NCI-H2029 treated with DMSO at 0.1 percent for 48 hours (cell line): ENCODE measurements at places on chromosomes 1 and 21.
A peak's percentile ranks its signal among the peaks of the same experiment; 100 is the strongest.

- peak; percentile 92 for DNase-seq
Observed at GRCh38 chr1:153490272-153491051, 30.0 kb upstream of the S100A7 start.

DNA sequence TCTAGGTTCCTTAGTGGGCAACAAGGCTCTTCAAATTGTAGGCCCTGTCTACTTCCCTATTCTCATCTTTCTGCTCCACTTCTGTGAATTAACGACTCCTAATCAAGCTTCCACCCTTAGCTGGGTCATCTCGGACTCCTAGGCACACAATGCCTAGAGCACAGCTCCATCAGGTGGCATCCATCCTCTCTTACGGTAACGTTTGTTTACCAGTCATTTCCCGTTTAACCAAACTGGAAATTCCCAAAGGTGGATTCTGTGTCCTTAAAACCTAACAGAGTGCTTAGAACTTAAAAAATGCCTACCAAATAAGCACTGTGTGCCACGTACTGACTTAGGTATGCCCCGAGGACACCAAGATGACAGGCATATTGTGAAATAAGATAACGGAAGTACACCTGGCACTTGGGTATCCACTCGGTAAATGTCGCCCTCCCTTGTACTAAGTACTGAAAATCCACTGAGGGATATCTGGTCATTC lies 1.5 kb downstream of the PARP1 start:
- no peak for DNase-seq

DNA sequence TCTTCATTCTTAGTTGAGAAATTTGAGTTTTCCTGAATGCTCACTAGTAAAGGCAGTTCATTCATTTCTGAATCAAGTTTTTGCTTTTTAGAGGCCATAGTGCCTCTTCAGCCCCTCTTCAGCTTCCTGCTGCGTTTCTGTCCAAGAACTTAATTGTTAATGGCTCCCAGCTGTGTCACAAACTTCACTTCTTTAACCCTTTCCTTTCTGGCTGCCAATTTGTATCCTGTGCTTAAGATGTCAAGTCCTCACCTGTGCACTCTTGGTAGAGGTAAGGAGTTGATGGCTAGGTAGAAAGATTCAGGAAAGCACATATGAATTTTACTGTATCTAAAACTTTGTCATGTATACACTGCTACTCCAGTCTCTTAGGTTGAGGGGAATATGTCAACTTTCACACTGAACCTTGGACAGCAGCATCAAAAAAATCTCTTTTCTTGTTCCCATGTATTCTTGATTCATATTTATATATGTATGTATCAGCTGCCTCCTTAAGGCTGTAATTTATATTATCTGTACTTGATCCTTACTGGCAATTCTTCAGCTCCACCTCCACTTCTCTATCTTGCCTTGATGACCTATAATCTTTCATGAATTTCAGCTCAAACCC lies 612.8 kb downstream of the LMO4 start:
- DNase-seq, result no peak

DNA sequence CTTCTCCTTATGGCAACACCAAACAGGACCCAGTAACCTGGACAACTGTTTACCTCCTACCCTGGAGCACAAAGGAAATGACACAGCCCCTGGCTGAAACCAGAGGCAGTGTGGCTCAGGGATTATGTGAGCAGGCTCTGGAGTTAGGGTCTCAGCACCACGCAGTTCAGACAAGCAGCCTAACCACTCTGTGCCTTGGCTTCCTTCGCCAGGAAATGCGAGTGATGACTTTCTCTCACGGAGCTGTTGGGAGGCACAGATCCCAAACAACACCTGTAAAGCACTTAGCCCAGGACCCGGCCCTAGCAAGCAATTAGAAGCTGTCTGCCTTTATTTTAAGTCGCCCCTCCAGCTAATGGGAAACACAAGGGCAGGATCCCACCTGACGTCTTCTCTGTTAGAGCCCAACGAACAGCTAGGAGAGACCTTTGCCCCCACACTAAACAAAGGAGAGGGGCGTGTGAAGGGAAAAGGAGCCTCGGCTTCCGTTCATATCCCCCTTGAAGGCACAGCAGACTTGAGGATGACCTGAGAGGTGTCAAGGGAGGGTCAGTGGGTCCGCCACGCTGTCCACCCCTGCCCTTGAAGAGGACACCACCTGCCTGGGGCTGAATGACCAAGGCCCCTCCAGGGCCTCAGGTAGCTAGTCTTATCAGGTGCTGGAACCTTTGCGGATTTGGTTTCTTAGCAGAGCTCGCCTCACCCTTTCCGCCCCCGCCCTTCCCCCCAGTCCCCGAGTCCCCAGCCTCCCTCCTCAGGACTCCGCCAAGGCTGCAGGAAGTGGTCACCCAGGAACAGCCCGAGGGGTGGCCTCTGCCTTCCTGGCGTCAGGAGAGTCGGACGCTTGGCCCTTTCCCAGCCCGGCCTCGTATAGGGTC lies 860 bp downstream of the TMEM63A start:
- DNase-seq, result peak; percentile 21

DNA sequence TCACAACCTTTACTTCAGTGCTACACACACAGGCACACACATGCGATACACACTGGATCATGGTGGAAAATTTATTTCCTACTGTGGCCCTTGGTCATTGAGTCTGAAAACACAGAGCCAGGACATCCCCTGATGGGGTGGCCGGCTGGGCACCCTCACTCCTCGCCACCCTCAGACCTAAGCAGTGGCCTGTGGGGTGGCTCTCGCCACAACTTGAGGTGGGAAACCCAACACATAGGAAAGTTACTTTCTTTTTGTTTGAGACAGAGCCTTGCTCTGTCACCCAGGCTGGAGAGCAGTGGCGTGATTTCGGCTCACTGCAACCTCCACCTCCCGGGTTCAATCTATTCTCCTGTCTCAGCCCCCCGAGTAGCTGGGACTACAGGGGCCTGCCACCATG lies 19.4 kb downstream of the CRYAA start:
- no peak for DNase-seq

DNA sequence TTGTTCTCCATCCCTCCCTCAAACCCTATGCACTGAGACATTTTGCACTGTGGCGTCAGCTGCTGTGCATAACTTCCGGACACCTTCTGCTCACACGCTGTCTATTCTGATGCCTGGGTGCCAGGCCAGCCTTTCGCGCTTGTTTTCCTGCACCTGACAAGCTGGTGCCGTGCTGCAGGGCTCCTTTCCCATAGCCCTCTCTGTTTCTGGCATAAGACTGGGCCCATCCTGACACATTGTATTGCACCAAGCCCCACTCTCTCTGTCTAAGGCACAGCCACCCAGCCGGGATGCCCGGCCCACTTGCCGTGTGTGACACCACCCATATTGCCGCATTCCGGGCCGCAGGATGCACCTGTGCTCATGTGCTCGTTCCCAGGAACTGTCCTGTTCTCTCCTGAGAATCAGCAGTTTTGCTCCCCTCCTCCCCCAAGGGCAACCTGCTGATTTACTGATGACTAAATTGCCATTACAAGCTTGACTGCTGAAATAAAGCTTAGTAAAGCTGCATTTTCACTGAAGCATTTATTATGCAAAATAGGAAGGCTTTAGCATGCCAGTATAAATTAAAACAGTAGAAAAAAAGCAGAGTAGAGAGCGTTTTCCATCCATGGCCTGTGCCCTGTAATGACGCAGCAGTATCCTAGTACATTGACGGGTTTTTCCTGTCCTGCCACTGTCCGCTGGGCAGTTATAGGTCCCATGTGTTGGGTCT lies 88.0 kb downstream of the CD247 start:
- no peak for DNase-seq

DNA sequence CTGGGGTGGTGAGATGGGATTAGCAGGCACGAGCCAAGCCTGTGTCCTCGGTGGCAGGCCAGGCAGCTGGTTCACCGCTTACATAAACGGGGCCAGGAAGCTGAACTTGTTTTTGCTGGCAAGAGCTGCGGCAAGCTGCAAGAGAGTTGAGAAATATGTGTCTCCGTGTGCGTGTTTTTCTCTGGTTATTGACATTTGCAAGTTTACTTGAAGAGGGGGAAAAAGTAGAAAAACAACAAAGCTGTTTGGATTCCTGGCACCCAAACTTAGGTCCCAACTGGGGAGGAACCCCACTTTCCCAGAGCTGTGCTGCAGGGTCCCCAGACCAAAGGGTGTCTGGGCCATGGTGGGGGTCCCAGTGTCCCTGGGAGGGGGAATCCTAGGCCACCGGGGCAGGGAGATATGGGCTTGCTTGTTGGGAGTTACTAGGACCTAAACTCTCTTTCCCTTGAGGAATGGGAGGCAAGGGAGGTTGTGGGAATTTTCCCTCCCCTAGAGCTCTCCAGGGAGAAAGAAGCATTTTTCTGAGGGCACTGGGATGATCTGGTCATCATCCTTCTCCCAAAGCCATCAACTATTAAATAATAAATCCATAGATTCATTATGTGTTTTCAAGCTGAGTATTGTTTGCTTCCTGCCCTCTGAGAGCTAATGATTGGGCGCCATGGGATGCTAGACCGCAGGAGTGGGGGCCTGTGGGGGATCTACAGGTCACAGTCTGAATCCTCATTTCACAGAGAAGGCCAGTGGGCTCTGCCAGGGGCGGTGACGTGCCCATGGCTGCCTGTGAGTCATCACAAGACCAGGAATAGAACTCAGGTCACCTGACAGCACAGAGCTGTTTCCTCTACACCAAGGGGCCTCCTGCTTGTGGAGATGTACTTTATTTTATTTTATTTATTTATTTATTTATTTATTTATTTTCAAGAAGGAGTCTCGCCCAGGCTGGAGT lies 14.8 kb downstream of the IL6R start:
- no peak for DNase-seq

DNA sequence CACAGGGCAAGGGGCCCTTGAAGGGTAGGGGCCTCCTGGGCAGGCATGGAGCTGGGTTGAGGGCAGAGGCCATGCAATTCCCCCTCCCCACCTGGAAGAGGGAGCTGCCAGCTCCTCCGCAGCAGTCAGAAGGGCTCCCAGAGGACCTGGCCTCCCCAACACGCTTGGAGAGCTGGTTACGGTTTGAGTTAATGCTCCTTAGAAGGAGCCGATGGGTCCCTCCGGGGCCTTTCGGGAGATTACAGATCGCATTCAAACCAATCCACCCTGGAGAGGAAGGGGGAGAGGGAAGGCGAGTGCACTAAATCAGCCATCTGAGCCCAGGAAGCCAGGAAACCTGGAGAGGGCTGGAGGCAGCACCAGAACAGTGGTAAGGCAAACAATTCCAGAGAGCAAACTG lies 106.3 kb upstream of the CSF3R start:
- DNase-seq, result no peak

- no peak for DNase-seq
Observed at GRCh38 chr1:11845641-11846335, 1.8 kb downstream of the NPPA start.

DNA sequence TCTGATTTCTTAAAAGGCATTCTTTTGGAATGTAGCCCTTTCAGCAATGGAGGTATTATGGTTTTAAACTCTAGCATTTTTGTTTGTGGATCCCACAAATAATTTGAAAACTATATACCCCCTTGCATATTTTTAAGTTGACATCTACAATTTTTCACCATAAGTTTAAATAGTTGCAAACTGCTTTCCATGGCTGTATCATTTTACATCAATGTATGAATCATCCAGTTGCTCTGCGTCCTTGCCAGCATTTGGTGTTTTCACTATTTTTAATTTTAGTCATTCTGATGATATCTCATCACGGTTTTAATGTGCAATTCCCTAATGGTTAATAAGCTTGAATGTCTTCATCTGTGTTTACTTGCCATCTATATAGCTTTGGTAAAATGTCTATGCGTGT lies 20.7 kb downstream of the DIPK1A start:
- DNase-seq, result no peak

- no peak for DNase-seq
Observed at GRCh38 chr1:206079135-206079534, 26.2 kb downstream of the RHEX start.

DNA sequence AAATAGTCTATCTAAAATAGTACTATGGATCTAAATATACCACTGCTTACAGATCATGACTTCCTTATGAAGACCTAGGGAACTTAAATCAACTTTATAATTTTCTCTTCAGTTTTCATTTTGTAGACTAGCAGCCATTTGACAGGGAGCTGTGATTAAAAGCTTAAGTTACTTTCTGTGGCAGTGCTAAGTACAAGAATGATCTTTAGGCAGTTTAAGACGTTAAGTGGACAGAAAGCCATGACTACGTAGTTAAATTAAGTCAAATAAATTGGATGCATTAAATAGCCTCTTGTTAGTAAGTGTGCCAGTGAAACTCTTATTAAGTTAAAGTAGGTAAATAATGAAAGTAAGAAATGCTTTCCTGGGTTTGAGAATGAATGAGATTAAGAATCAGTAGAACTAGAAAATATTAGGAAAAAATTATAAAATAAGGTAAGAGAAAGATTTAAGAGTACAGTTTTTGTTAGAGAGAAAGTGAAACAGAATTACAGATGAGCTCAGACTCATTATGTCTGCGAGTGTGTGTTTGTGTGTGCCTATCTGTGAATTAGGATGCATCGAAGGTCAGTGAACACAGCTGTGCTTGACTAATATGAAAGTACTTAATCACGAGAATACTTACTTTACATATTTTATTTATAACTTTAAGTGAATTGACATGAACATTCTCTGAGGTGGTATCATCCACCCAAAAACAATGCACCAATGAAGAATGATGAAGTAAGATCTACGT lies 336.9 kb downstream of the KCNT2 start:
- DNase-seq, result no peak

- DNase-seq, result no peak
Observed at GRCh38 chr1:209697126-209697525, 7.5 kb upstream of the HSD11B1 start.

GRCh38 chr1:42739753-42740700 lies at the start of gene CLDN19:
CLDN19 (minus strand) TSS chr1:42740236; CDS start chr1:42740063, 173 bp downstream.
- DNase-seq, result no peak

DNA sequence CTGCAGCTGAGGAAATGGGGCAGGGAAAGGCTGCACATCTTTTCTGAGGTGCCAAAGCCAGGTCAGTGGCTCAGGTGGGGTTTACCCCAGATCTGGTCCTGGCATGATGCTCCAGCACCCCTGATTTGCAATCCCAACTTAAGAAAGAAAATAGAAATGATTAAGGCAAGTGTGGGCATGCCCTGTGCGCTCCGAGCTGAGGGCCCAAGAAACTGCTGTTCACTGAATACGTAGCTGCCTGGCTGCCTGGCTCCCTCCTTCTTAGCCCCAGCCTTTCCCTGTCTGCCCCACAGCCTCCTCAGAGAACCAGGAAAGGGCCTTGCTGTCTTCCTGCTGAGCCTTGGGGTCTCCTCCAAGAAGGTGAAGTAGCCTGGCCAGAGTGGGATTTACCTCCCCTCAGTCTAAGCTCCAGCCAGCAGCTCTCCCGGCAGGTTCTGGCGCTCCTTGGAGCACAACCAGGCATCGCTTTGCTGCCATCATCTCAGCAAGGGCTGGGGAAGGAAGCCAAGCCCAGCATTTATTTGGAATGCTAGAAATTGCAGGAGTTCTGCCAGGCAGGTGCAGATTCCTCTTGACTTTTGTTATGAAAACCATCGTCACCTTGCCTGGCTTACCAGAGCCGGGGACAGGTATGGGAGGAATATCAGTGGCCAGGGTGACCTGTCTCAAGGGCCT lies 51.3 kb upstream of the SELENON start:
- DNase-seq, result peak; percentile 30

- no peak for DNase-seq
Observed at GRCh38 chr21:17554679-17555465, 42.0 kb downstream of the CXADR start.

GRCh38 chr1:210412240-210412639 lies 83.5 kb downstream of the HHAT start:
- DNase-seq, result no peak
